ENCODE measurements at places on chromosomes 1 and 21.
A peak's percentile ranks its signal among the peaks of the same experiment; 100 is the strongest.

GRCh38 chr1:208670778-208671177 lies 426.6 kb upstream of the PLXNA2 start:
- DNase-seq = no peak

- DNase-seq = no peak
These were observed 838.9 kb downstream of the USP25 start for GRCh38 chr21:16568661-16569060.

- DNase-seq = no peak
These were observed 19.7 kb upstream of the CCDC27 start for GRCh38 chr1:3732434-3733093.

DNA sequence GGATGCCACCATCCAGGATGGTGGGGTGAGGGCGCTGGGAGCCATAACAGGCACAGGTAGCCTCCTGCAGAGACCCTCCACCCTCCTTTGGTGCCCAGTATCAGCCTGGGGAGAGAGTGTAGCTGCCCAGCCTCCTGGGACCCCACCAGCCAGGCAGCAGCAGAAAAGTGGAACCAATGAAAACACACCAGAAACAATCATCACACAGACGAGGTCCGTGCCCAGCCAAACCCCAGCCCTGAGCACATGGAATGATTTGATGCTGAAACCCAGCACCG lies 285.1 kb downstream of the PTPRU start:
- DNase-seq = no peak

DNA sequence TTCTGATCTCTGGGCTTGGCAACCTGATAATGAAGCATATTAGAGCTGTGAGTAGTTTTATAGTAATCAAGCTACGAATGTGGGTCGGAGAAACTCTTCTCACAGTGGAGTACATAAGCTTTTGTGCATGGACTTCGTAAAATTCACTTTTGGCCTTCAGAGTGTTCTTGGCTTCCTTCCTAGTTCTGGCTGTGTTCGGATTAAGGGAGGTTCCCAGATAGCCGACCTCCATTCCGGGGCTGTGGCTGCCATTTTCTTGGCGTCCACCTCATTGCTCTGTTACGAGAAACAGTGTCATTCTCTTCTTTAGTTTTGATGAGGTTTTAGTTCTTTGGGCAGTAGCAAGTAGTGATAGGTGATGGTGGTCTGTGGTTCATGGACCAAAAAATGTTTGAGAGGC lies 26.3 kb downstream of the CAMTA1 start:
- no peak for DNase-seq

DNA sequence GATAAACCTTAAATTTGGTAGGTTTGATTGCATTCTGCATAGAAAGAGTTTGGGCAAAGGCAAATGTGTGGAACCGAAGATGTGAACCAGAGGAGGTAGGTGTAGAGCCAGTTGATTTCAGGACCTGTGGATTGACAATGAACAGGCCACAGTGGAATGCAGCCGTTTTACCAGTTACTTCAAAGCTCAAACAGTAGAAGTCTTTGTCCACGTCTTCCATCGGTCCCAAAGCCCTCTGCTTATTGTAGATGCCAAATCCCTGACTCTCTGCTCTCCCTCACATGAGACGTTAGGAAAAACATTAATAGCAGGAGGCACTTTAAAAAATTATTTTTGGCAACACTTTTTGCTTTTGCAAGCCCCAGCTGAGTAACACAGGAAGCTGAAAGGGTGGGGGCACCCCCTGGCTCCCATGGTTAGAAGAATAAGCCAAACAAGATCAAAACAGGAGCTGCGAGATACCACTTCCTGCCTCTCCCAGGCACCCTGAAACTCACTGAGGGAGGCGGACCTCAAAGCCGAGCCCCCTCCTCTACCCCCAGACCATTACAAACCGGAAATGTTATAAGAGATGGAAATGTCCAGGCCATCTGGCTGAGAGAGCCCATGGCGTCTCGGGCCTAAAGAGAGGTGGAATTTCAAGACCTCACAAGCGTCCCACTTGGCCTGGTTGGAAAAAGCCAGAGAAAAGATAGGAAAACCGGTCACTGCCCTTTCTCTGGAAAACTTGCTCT lies 13.5 kb downstream of the TRAF3IP3 start:
- peak; percentile 95 for DNase-seq

DNA sequence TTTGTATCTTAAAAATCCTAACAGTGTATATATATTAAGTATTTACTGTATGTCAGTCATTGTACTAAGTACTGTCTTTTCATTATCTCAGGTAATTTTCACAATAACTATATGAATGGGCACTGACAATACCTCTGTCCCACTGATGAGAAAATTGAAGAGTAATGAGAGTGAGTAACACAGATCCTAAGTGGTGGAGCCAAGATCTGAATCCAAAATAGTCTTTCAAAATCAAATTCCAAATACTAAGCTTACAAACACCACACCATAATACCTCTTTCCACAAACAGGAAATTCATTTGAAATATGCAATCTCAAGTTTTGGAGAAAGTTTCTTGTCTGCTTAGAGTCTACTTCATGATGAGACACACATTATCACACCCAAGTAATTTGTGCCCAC lies 105.9 kb upstream of the EDEM3 start:
- no peak for DNase-seq

DNA sequence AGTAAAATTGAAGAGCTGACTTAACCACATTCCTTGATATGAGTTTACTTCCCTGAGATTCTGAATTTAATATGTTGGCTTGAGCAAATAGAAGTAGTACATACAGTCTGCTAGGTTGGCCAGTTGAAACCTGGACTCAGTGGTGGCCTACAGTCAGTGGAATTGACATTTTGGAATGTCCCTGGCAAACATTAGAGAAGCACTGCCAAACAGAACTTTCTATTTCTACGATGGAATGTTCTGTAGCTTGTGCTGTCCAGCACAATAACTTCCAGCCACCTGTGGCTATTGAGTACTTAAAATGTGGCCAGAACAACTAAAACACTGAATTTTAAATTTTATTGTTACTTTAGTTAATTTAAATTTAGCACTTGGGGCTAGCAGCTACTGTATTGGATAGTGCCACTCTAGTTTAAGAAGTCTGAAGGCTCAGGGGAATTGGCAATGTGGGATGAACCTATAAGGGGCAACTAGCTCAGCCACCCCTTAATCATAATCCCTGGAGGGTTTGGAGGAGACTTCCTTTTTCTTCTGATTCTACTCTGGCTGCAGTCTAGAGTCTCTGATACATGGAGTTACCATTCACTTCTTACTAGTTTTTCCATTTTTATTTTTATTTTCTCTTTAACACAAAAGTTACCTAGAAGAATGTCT lies 10.3 kb upstream of the TEDDM1 start:
- DNase-seq = no peak

- DNase-seq = no peak
These were observed 8.6 kb downstream of the MORN1 start for GRCh38 chr1:2382621-2383361.

DNA sequence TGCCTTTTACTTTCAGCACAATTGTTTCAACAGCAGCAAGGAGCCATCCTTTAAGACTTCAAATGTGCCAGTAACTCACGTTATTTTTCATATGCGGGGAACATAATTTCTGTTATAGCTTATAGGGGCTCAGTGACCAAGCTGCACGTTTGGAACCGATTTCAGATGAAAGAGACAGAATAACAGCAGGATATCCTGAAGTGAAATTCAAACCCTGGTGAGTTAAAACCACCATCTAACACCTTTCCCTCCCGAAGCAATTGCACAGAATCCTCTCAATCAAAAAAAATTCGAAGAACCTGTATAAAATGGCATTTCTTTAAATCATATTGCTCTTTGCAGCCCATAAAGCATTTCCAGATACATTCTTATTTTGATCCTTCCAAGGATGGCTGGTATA lies 6.9 kb downstream of the SMYD2 start:
- no peak for DNase-seq

DNA sequence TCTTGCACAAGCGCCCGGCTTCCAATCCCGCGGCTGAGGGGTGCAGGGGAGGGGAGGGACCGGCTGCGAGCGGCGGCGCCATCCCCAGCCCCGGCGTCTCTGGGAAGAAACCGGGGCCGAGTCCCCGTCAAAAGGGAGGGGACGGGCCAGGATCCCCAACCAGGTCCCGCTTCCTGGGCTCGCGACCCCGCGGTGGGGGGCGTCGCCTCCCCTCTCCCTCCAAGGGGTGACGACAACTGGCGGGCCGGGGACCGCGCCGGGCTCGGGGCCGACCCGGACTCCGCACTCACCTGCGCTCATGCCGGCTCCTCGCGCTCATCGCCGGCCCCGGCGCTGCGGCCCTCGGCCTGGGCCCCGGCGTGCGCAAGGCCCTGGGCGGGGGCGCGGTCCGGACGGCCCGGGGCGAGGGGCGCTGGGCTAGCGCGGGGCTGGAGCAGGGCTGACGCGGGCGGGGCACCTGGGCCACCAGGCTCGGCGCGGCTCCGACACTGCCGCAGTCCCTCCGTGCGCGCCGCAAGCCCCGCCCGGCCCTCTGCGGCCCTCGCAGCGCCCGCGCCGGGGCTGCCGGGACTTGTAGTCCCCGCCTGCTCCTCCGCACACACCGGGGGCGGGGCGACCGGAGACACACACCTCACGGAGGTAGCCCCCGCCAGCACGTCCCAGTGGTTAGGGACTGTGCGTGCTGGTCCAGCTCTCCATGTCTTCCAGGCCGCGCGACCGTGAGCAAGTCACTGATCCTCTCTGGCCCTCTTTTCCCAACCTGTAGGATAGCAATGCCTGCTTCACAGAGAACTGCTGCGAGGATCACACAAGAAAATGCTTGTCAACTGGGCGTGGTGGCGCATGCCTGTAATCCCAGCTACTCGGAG lies at the start of gene ATP13A2:
TSS of gene ATP13A2 (minus strand) at position 490 of the 869 bp plus-strand sequence. CDS start at position 300, 190 bp downstream.
- DNase-seq = peak; percentile 38
